ENCODE measurements at places on chromosomes 3 and 15. TPM values are rescaled to one million over a fixed set of nuclear protein-coding genes. Genes with fewer than 3 reads are reported as not detected.

SH2D7 gene
- polyA plus RNA-seq = 0.31 TPM

CEMIP gene
- 0.27 TPM for polyA plus RNA-seq

DAZL gene
- 2.5 TPM for polyA plus RNA-seq

TGM5 gene
- polyA plus RNA-seq = not detected

CCDC80 gene
- polyA plus RNA-seq = 6.0 TPM

WNT5A gene
- polyA plus RNA-seq = 0.82 TPM

ZIC4 gene
- polyA plus RNA-seq = not detected

GOLGA6L4 gene
- 3.1 TPM for polyA plus RNA-seq

CMTM7 gene
- polyA plus RNA-seq = 88.3 TPM

GPR171 gene
- polyA plus RNA-seq = 3.4 TPM

C2CD4A gene
- polyA plus RNA-seq = not detected

ENTPD3 gene
- 0.19 TPM for polyA plus RNA-seq

SHF gene
- 6.6 TPM for polyA plus RNA-seq

NIT2 gene
- 49.1 TPM for polyA plus RNA-seq

MYZAP gene
- polyA plus RNA-seq = 1.1 TPM
